ENCODE measurements at places on chromosomes 5 and 9.

GRCh38 chr9:115164511-115164974 is 46.6 kb upstream of the TNC start:
- peak; percentile 96 for DNase-seq

GRCh38 chr5:137090721-137091120 is 408.4 kb downstream of the SPOCK1 start:
- peak; percentile 63 for DNase-seq

GRCh38 chr5:146962801-146963355 is 84.3 kb upstream of the PPP2R2B start:
- no peak for DNase-seq

GRCh38 chr5:154863291-154864080 is 5.1 kb downstream of the CNOT8 start:
- DNase-seq, result no peak

- DNase-seq, result no peak
Measured at GRCh38 chr5:180850434-180851078, 10.5 kb downstream of the ZFP62 start.

DNA sequence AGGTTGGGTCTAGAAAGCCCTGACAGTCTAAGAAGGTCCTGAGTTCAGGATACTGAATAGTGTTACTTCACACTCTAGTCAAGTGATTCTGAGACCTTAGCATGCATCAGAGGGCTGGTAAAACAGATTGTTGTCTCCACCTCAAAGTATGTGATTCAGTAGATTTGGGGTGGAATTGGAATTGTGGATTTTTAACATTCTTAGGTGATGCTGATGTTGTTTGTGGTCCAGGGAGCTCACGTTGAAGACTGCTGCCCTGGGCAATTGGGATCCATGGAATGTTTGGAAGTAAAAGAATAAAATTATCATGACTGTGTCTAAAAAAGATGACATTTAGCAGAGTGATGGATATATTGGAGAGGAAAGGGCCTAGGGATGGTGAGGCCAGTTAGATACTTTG is 75.6 kb downstream of the VCAN start:
- DNase-seq, result no peak

DNA sequence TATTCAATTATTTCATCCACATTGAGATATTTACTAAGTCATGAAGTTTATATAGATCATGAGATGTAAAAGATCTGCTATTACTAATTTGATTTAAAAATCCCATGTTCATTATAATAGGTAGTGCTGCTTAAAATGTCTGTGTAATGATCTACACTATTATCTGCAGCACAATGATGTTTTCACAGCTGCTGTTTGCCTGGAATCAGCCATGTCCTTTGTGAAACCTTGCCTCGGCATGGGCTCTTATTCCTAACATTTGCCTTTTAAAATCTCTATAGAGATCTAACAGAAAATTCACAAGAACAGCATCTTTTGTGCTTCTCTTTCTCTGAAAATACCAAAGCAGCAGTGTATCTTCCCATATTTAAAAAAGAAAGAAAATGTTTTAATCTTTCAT is 444.6 kb downstream of the PTPRD start:
- no peak for DNase-seq

GRCh38 chr5:85646641-85647040 is 971.1 kb upstream of the COX7C start:
- DNase-seq, result no peak

DNA sequence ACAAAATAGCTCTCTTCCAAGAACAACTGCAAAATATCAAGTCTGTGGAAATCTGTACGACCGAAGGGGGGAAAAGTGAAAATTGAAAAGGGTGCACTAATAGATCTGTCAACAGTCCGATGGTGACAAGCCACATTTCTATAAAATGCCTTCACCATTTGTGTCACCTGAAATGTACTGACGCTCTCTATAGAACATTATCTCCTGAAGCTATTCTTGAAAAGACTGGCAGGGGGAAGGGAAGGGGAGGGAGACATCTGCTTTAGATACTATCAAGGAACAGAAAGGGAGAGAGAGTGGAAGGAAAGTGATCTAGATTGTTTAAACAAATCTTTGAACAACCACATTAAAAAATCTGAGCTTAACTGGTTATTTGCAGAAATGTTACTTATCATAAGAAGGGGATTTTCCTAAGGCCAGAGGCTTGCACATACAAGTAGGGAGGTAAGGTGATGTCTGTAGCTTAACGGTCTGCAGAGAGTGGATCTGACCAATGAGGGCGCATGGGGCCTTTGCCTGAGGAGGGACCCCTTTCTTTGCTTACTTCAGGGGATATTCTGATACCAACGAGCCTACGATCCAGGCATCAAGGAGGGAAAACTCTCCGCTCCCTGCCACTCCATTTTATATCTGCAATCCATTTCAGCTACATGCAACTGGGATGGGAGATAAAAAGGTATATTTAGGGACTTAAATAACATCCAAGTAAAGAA is 92.1 kb downstream of the CRB2 start:
- DNase-seq, result no peak

- DNase-seq, result peak; percentile 33
Measured at GRCh38 chr9:110426052-110426709, 88.5 kb upstream of the TXNDC8 start.

- DNase-seq, result no peak
Measured at GRCh38 chr9:97556721-97557605, 55.5 kb downstream of the TMOD1 start.

GRCh38 chr9:18502546-18502945 is 28.6 kb downstream of the ADAMTSL1 start:
- DNase-seq, result no peak

DNA sequence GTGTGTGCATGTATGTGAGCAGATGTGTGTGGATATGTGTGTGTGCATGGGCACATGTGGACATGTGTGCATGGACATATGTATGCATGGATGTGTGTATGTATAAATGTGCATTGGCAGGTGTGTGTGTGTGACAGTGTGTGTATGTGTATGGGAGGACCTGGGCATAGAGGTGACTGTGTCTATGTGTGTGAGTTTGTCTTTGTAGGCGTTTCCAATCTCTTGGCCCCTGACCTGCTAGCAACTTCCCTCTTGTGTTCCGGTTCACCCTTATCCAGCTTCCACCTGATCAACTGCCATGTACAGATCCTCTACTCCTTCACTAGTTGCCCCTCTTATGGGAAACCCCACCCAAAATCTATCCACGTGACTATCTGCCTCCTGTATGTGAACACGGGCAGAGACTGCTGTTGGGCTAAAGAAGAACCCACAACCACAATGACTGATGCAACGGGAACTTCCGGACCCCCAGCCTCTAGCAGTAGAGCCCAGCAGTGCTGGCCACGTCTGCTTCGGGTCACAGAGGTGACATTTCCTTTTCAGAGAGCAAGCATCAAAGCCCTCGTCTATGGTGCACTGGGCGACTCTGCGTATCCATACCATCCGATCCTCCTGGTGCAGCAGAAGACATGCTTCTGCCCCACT is 24.9 kb upstream of the GADD45G start:
- DNase-seq, result no peak

GRCh38 chr5:78985725-78986223 is 664 bp upstream of the ARSB start:
- DNase-seq, result peak; percentile 44

- no peak for DNase-seq
Measured at GRCh38 chr5:151691706-151692105, 5.0 kb upstream of the SPARC start.

- DNase-seq, result no peak
Measured at GRCh38 chr5:172906436-172906835, 52.8 kb upstream of the RPL26L1 start.

DNA sequence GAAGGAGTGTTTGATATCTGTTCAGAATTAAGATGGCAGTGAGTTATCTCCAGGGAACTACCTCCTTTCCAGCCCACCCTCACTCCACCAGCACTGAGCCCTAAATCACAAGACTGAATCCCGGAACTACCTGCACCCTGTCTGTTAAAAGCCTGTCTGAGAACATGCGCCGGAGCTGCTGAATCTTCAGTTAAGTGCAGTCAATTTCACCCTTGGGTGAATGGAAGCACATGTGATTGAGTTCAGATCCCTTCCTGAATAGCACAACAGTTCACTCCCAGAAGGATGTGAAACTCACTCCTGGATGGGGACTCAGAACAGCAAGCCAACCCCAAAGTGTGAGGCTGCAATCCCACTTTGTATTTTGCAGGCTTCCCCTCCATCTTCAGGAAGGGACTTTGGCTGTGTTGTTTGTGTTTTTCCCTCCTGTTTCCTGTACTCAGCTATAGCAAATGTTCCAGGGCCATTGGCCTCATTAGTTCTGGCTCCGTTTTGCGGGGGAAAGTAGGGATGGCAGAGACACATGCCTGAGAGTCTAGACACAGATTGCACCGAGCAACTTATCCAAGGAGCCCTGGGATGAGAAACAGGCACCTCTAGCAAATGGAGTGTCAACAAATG is 43.4 kb downstream of the DPYSL3 start:
- DNase-seq, result peak; percentile 64

DNA sequence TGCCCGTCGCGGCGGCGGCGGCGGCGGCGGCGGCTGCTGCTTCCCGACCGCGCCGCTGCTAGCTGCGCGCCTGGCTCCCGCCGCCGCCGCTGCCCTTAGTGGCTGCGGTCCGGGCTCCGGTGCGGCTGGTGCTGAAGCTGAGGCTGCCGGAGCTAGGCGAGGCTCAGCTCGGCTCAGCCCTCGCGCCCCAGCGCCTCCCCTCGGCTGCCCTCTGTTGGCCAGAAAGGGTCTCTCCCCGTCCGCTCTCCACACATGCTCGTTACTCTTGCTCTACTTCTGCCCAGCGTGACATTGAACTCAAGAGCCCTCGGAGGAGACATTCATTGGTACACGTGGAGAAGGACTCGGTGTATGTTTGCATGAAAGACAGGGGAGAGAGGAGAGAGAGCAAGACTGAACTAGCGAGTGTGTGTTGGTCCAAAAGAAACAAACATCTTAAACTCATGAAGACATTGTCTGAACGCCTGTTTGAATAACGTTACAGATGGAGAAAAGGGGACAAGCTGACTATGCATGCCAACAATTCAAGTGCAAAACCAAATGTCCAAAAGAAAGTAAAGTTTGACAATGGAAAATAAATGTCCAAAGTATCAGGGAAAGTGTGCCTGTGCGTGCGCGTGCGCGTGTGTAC is at the start of gene HCN1:
Gene HCN1, minus strand, starts transcription at position 175 of the 631 bp plus-strand sequence.
- peak; percentile 91 for DNase-seq

DNA sequence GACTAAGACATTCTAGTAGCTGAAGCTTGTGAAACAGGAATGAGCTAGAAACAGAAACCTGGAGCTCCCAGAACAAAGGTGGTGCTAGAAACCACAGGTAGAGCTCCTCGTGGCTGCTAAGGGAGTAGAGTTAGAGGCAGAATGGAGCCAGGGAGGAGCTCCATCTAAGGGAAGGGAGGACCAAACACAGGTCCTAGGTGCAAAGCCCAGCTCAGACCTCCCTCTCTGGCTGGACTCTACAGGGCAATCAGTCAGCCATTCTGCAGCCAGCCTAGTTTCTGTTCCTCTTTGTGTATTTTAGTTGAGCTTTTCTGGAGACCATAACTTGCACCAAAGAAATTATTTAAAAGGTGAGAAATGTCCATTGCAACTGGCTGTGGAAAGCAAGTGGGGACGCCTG is 70.4 kb downstream of the CRB2 start:
- no peak for DNase-seq

DNA sequence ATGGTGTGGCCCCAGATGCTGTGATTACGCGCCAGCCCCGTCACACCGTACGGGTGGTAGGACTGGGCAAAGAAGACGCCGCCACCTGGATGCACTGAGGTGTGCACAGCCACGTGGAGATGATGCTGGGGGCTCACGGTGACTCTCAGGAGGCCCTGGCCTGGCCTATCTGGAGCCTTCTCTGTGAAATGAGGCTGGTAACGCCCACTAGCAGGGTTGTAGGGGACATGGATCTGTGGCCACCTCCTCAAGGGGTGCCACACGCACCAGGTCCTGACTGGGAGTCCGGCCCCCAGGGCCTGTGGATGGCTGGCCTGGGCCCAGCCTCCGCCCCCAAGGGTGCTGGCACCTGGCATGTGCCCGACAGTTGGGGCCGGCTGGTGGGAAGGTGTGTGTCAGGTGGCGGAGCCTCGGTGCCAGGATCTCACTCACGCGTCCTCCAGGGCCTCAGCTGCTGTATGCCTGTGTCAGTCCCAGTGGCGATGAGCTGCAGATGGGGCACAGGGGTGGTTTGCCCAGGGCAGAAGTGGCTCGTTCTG is 32.4 kb downstream of the NEK6 start:
- DNase-seq, result no peak

GRCh38 chr5:132342291-132343180 is 27.0 kb upstream of the SLC22A5 start:
- no peak for DNase-seq

DNA sequence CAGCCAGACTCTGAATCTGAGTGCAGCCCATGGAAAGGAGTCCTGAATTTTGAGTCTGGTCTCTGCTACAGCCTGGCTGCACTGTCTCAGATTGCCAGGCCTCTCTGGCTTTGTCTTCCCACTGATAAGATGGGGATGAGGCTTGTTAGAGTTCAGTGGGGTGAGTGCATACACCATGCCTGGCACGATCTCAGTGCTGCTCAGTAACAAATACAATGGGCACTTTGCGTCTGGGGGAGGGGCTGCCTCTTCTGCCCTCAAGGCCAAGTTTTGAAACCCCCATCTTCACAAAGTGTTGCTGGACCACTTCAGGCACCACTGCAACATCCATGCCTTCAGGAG is 49.0 kb downstream of the PPARGC1B start:
- DNase-seq, result no peak

DNA sequence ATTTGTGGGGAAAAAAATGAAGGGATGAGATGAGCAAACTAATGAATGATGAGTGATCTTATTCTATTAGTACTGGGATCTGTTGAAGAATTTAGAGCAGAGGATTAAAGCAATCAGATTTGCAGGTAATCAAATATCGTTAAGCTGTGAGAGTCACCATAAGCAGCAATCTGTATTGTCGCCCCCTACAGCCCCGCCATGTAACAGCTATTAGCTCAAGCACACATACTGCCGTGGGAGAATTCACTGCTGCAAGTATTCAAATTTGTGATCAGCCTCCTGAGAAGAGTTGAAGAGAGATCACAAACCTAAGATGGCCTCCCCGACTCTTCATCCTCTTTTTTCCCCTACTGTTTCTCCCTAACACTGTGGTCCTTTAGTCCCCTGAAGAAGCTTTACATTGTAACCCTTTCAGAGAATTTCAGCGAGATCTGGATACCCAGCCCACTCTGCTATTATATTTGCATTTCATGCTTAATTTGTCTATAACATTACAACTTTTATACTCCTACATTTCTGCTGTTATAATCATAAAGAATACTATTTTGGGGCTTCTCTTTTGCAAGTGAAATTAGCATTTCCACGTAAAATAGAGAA is 28.5 kb upstream of the PHF24 start:
- DNase-seq, result peak; percentile 17

GRCh38 chr5:152378730-152379129 is 26.3 kb downstream of the NMUR2 start:
- DNase-seq, result no peak

GRCh38 chr5:178347956-178348355 is 115.4 kb upstream of the PHYKPL start:
- DNase-seq, result no peak

DNA sequence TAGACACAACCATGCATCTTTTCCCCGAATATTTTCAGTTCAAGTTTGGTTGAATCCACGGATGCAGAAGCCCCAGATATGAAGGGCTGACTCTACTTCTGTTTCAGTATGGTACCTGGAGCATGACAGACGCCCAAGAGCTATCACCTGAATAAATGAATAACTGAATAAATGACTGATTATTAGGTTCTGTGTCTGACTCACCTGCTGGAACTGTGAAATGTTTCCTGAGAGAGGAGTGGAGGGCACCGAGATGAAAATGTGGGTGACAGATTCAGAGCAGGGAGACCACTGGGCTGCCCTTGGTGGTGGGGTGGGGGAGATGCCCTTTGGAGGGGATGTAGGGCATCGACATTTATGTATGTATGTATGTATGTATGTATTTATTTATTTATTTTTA is 13.2 kb downstream of the FRMPD1 start:
- no peak for DNase-seq

All from tongue (tissue), 3 donors.